Fibroblast of skin of right quadriceps (primary cell): ENCODE measurements at places on chromosomes 16 and 17.
A peak's percentile ranks its signal among the peaks of the same experiment; 100 is the strongest.

DNA sequence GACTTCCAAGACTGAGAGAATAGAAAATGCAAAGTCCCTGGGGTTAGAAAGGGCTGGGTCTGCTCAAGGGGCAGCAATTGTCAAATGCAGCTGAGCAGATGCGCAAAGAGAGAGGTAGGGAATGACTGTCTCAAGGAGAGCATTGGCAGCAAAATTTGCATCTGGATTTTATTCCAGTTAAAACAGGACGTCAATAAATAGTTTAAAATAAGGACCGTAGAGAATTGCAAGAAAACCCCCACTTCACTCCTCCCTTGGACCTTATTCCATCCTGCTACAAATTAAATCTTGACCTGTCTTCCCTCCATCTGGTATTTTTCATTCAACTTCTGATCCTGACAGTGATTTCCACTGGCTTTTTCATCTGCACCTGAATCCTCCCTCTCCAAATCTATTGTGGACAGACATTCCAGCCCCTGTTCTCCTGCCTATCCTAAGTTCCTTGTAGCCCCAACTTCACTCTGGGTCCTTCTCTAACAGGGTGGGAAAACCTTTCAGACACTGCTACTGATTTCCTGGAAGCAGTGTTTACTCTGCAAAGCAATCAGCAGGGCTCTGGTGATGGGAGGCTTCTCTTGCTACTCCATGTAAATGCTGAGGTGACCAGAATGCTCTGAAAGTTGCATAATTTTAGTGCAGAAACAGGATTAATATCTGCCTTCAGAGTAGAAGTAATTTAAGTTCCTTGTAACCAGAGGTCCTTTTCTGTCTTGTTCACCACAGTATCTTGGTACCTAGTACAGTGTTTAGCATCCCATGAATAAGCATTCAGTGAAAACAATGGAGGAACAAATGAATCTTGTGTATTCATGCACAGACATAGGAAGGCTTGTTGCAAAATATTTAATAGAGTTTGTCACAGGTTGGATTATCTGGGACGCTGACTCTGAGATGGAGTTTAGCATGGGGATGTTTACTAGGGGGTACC, 79.2 kb downstream of the CDH11 start:
- DNase-seq: no peak

GRCh38 chr16:59773330-59773729, 1039.2 kb upstream of the GOT2 start:
- no peak for DNase-seq

DNA sequence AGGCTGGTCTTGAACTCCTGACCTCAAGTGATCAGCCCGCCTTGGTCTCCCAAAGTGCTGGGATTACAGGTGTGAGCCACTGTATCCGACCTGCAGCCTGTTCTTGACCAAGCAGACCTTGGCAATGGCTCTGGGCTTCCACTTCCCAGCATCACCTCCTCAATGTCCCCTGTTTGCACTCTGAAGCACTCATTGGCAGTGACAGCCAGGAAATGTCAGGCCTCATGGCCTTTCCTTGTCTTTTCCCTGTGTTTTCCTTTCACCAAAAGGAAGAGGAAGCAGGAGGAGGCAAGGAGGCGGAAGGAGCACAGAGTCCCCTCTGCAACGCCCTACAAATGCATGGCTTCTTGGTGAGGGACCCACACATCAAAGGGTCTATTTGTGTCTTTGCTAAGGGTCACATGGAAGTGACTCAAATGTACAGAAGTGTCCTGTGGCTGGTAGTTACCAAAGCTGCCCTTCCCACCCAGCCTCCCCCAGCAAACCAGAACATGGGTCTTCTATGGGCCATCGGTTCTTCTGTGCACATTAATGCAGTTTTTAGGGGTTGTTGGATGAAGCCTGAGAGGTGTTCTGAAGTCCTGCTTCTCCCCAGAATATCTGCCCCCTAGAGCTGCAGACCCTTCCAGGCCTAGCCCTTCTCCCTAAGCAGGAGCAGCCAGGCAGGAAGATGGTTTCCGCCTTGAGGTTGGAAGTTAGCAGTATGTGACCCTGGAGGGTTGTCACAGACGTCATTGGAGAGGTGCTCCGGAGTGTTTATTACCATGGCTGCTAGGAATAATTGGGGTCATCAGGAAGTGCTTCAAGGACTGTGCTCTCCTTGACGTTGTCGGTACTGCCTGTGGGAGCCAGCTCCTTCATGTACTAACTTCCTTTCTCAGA, 60.8 kb downstream of the WIPI1 start:
- DNase-seq: no peak

DNA sequence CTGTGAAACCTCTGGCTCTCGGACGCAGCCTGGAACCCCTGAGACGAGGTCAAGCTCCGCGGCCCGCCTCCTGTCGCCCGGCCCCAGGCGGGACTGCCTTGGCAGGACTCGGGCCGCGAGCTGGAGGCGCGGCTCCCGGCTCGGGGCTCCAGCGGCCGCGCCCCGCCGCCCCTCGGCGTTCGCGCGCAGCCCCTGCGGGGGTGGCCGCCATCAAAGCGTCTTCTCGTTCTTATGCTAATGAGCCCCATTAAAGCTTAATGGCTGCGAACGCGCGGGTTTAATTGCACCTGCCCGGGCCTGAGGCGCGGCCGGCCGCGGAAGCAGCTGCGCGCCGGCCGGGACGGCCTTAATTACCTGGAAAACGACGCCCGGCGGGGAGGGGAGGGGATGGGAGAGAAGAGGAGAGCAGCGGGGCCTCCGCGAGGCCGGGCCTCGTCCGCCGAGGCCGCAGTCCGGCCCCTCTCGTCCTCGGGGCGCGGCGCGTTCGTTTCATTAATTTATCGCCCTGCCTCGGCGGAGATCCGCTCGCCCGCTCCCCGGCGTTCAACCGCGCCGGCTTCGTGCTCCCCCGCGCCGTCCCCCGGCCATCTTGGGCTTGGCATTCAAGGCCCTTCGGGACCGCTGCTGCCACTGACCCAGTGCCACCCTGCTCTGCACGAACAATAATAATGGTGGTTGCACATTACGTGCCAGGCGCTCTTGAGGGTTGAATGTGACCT, 19.2 kb downstream of the RAI1 start:
- DNase-seq: no peak

- no peak for DNase-seq
Measured at GRCh38 chr17:56114469-56114868, 38.8 kb upstream of the ANKFN1 start.

GRCh38 chr17:81120149-81120484, 45.2 kb upstream of the PVALEF start:
- DNase-seq: no peak

DNA sequence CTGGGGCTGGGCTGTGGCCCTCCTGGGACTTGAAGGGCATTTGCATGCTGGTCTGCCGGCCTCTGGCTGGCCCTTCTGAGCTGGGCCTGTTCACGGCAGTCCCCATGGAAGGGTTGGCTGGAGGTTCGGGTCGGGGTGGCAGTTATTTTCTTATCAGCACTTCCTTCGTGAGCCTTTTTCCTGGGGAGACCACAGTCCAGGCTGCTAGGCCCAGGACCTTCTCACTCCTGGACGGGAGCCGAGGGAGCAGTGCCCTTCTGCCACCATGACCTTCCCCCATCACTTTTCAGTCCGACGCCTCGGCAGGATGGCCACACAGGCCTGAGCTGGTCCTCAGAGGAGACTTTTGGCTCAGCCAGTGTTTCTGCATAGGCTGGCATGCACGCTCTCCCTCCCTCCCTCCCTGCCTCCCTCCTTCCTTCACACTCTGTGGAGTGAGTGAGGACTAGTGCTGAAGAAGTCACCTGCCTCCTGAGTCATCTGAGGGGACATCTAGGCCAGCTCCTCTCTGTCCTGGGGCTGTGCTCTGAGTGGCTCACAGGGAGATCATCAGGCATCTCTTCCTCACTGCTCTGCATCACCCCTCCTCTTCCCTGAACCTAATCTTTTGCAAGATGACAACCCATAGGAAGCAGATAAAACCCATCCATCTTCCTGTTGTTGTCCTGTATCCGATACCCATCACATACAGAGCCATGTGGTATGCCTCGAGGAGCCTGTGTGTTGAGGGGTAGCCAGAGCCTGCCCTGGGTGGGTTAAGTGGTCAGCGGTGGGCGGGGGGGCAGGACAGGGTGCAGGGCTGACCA, 109.7 kb downstream of the RAP1GAP2 start:
- no peak for DNase-seq

DNA sequence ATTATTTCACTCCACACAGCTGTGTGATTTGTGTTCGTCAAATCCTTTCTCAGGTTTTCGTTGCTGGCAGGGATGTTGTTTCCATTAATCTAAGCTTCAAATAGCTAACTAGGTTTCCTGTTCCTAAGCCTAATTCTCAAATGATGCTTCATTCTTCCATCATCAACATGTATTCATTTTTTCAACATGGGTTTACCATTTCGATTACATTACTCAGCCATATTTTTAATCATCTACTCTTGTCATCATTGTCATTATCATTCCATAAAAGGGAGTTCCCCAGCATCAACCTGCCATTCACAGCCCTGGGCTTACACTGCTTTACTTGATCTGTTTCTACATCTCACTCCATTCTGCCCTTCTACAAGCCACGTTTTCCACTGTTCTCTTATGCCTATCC, 33.3 kb upstream of the ANKFN1 start:
- peak; percentile 34 for DNase-seq

GRCh38 chr16:27109666-27110523, 43.2 kb downstream of the C16orf82 start:
- DNase-seq: peak; percentile 62

DNA sequence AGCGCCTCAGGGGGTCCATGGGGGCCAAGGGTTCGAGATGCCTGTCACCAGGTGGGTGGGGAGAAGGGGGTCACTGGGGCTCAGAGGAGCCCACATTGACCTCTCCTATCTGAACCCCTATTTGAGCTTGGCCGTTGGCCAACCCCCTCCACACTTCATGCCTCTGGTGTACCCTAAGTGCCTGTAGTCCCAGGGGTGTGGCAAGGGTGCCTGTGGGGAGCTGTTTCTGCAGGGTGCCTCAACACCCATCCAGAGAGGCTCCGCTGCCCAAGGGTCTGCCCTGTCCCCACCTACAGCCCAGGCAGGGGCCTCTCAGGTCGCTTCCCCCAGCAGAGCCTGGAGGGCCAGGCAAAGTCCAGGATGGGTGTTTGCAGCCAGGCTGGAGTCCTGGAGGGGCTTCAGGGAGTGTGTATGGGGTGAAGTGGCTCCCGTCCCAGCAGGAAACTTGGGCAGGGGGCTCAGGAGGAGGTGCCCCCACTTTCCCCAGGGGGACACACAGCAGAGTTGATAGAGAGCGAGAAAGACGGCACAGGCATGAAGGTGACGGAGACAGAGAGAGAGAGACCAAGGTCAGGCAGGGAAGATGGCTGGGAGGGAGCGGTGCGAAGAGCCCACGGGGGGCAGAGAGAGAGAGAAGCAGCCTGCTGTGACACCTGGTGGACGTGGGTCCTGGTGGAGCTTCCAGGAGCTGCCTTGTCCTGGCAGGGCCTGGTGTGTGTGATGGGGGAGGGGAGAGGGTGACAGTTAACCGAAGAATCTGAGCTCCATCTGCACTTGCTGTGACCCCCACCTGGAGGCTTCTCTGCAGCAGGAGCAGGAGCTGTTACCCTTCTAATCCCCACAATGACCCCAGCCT, at the start of gene SEPTIN12:
SEPTIN12 (minus strand) TSS at position 719 of the 856 bp plus-strand sequence; CDS start at position 19, 700 bp downstream.
- DNase-seq: no peak

DNA sequence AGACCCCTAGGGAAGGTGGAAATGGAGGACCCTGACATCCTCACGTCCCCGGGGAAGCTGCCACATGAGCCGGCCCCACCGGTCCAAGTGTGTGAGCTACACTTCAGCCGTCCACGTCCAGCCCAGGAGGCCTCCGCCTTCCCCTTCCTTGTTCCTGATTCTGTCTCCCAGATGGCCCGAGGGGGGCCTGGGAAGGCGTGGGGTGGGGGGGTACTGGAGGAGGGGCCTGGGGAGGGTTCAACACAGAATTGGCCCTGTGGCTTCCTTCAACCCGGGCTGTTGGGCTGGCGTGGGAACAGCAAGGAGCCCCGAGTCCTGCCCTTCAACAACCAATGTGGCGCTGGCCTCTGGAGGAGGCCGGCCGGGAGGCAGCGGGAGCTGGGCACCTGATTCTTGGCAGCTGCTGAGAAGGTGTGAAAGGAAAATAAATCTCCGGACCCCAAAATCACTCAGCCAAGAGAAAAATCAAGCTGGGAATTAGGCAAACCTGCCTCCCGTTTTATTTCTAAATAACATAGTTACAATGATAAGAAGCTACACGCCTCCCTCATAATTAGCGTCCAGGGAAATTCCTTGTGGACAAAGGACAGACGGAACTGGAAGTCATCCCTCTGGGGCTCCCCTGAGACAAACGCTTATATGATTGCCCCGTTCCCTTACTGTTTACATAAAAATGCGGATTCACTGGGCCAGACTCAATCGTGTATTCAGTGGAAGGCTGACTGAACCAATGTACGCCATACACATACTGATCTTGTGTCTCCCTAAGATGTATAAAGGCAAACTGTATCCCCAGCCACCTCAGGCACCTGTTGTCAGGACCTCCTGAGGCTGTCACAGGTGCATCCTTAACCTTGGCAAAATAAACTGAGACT, 1.8 kb upstream of the APRT start:
- DNase-seq: no peak

DNA sequence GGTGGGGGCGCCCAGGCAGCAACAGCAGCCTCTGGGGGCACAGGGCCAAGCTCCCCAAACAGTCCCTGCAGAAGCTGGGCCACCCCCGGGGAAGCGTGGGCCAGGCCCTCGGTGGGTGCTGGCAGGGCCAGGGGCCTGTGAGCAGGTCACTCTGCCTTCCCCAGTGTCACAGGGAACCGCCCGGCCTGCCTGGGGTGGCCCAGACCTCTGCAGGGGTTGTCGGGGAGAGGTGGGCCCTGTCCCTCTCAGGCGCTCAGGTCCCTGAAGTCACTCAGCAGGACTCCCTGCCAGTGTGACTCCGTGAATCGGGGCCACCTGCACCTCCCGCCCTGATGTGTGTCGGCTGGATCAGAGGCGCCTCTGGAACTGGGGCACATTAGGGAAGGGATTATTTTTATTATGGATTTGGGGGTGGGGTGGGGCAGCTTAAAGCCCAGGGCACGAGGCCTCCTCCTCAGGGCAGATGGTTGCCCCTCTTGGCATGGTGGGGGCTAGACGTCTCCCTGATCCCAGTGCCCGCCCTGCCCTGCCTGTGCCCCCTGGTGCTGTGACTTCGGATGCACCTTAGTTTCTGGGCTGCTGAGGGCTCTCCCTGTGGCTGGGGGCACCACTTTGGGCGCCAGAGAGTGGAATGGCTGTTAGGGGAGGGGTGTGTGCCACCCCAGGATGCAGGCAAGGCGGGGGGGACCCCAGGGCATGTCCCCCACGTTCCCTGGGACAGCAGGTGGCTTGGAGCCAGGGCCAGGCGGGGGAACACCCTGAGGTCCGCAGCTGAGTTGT, 1.2 kb upstream of the GNG13 start:
- DNase-seq: no peak

DNA sequence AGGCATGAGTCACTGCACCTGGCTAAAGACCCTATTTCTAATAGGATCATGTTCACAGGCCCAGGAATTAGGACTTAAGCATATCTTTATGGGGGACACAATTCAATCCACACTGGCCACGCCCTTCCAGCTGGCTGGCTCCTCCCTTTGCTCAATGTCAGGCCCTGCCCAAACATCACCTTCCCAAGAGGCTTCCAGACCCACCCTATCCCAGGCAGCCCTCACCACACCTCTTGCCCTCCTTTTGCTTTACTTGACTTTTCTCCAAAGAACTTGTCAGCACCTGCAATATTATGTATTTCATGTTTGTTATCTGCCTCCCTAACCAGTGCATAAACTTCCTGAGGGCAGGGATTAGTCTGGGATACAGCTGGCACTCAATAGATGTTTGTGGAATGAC, 109.6 kb upstream of the CDH5 start:
- no peak for DNase-seq
